ENCODE measurements at places on chromosomes 3 and 15. TPM values are rescaled to one million over a fixed set of nuclear protein-coding genes. Genes with fewer than 3 reads are reported as not detected.

MEF2A gene
- total RNA-seq = 46.3 TPM

GRCh38 chr3:45353070-45353469 lies 35.3 kb upstream of the LARS2 start:
- H3K27ac ChIP-seq = no peak overlapping the region
- H3K36me3 ChIP-seq = no peaks in the 10 kb centered on the region
- no peak overlapping the region for H3K4me3 ChIP-seq
- DNase-seq = no peak
- peaks cover 4% of the 10 kb centered on the region for H3K27me3 ChIP-seq

DNA sequence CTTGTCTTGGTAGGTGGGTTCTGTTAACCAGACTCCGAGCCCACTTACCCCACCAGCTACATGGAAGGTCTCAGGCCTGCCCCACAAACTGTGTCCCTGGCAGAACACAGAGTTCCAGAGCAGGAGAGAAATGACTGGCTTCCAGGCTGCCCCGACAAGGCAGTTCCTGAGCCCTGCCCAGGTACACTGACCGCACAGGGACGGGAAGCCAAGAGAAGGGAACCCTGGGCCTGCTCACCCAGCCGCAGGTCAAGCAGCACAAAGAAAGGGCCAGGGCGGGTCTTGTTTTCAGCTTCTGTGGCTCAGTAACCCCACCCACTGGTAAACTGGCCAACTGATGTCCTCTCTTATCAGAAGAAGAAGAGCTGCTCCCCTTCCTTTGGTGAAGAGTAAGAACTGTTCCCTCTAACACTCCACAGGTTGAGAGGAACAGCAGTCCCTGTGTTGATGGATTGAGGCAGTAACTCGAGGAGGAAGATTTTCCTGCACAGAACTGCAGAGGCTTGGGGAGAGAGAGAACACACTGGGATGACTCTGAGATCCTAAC lies 68.4 kb downstream of the CRTC3 start:
- no peaks in the 10 kb centered on the region for H3K4me1 ChIP-seq
- no peaks in the 10 kb centered on the region for H3K36me3 ChIP-seq
- DNase-seq = no peak

GRCh38 chr3:49803465-49804140 lies 542 bp downstream of the INKA1 start:
- H3K4me3 ChIP-seq = peak overlapping the region; percentile 94
- DNase-seq = peak; percentile 12
- peak overlapping the region; percentile 41 for H3K27ac ChIP-seq

DNA sequence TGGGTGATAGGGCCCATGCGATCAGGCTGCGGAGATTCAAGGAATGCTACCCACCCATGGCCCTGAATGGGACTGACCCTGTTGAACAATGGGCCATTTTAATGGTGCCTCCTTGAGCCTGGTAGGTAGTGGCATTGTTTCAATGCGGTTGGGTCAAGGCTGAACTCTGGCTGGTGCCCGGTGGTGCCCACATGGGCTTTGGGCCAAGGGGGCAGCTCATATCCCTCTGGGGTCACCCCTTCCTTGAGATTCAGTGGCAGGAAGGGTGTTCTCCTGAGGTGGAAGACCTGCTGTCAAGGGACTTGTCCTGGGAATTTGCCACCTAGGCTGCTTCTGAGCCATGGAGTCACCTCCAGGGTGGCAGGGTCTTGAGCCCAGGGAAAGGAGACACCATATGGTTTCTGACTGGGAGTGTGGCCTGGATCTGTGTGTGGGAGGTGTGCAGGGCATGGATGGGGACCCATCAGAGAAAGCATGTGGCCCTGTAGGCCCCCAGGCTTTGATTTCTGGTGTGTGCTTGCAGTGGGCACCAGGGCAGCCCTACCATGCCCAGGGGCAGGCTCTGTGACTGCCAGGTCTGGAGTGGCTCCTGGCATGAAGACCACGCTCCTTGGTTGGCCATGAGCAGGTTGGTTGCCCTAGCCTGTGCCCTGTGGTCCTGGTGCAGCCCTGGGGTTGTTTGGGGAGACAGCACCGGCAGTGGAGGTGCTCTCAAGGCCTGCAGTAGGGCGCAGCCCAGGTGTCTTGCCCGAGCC lies 199.9 kb downstream of the UBE3A start:
- no peaks in the 10 kb centered on the region for H3K27me3 ChIP-seq
- DNase-seq = no peak
- H3K4me3 ChIP-seq = no peak overlapping the region

GRCh38 chr3:177746337-177746933 lies 549.2 kb upstream of the TBL1XR1 start:
- peak; percentile 87 for DNase-seq
- no peaks in the 10 kb centered on the region for H3K27me3 ChIP-seq
- H3K4me1 ChIP-seq = peaks cover 17% of the 10 kb centered on the region

GRCh38 chr15:41513506-41514227 lies at the start of gene LTK:
Gene LTK (minus strand): TSS chr15:41513827. CDS start chr15:41513709, 118 bp downstream.
- no peak for DNase-seq
- H3K4me3 ChIP-seq = peak within 1 kb of the TSS; percentile 36
- H3K27me3 ChIP-seq = peaks cover 34% of the 10 kb centered on the region
- H3K4me1 ChIP-seq = peaks cover 14% of the 10 kb centered on the region
- no peak within 1 kb of the TSS for H3K27ac ChIP-seq
